ENCODE measurements at places on chromosomes 12 and 14.

DNA sequence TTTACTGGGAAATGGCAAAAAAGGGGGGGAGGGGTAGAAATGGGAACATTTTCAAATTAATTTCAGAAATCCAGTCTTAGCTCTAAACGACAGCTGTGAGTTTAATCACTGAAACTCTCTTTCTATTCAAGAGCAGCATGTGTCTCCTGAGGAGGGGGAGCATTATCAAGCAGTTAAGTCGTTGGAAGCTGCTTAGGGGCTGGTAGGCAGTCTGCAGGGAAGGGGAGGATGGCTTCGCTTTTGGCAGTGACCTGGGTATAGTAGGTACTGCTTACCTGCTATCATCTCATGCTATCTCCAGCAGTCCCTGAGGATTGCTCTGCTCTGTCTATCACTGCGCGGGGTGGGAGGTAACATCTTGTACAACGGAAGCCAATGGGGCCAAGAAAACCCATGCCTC, 567.4 kb downstream of the NRXN3 start:
- DNase-seq = no peak

GRCh38 chr12:72236071-72236705, 36.0 kb upstream of the TRHDE start:
- no peak for DNase-seq

- no peak for DNase-seq
Observed at GRCh38 chr12:78534311-78534710, 330.3 kb upstream of the SYT1 start.

GRCh38 chr14:59438195-59438647, 27.0 kb downstream of the GPR135 start:
- DNase-seq = no peak

- DNase-seq = no peak
Observed at GRCh38 chr12:18750085-18750484, 12.2 kb downstream of the CAPZA3 start.

GRCh38 chr12:1189163-1189562, 198.1 kb downstream of the ERC1 start:
- no peak for DNase-seq

- DNase-seq = no peak
Observed at GRCh38 chr12:29818916-29819623, 35.3 kb upstream of the TMTC1 start.

DNA sequence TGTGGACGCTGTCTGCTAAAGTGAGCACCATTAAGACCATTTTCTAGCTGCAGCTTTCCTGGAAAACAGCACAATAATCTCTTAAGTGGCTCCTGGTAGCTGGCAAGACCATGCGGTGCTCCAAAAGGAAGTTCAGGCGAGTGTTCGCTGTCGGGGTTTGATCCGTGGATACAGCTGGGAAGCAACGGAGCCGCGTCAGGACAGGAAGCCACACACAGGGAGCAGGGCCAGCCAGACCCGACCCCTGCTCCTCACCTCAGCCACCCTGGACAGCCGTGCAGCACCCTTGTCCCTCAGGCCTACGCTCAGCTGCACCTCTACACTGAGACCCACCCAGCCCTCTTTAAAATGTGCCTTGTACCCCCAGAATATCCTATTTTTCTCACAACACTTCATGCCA, 19.4 kb downstream of the ZFYVE21 start:
- no peak for DNase-seq

DNA sequence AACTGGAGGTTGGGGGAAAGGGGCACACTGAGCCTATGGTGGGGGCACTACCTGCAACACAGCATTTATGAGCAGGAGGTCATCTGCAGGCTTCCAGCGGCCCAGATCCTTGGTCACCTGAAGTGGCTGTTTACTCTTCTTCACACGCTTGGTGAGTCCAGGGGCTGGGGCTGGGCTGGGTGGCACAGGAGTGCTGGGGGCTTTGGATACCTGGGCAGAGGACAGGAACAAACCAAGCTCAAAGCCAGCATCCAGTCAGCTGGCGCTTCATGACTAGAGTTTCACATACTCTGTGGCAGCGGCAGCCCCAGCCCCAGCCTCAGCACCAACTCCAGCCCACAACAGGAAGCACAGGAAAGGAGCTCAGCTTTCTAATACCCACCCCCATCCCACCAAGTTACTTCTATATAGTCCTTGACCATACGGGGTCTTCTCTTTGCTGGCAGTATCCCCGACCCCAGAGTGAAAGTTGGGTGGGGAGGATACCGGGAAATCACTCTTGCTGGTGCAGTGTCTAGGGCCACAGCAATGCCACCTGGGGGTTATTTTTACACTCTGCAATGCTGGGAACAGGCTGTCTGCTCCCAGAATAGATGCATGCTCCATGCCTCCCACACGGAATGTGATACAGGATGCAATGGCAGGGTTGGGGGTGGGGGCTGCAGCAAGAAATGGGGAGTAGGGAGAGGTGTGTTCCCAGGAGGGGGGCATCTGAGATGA, 3.1 kb downstream of the MCRS1 start:
- no peak for DNase-seq

GRCh38 chr12:66763467-66763866, 84.6 kb upstream of the GRIP1 start:
- DNase-seq = no peak

DNA sequence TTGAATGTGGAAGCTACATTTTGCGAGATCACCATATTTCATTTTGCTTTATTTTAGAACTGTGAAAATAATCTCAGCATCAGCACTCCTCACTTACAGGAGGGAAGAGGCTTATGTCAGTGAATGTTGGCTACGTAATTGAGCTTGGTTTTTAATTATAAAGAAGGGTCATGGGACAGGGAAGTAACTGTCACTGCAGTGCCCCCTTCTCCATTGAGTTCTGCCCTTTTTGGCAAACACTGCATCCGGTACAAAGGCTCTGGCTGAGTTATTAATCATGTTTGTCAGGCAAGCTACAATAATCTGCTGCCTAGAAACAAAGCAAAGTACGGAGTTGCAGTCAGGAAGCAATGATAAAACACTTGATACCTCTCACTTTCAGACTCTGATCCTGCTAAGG, 546.7 kb downstream of the SNAPC1 start:
- no peak for DNase-seq

- no peak for DNase-seq
Observed at GRCh38 chr12:129101404-129101803, 248.1 kb downstream of the GLT1D1 start.

DNA sequence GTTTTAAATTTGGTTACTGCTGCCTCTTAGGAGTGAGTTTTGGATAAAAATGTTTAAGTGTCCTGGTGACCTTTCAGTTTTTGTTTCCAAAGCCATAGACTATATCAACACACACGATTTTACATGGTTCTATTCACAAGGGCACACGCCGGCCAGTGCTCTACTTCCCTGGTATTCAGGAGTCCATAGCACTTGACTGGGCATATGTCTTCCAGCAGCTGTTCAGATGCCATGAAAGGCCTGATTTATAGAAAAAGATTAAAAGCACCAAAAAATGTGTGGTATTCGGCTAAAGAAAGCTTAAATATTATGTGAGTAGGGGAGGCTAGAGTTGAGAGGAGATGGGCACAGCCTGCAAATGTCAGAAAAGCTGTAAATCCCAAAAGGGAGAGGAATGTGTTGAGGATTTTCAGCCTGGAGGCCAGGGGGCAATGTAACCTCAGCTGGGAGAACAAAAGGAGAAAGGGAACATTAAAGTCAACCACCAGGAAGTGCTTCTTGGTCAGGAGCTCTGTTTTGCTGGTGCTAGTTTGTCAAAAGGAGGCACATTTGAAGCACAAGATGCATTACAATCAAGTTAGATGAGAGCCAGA, 478.4 kb downstream of the RAD51B start:
- DNase-seq = no peak

GRCh38 chr12:94841904-94842610, 161.4 kb downstream of the NDUFA12 start:
- DNase-seq = no peak

- DNase-seq = no peak
Observed at GRCh38 chr12:24404086-24404815, 454.8 kb upstream of the SOX5 start.

GRCh38 chr12:82694276-82694675, 7.6 kb downstream of the TMTC2 start:
- DNase-seq = no peak

GRCh38 chr12:45415393-45415817, 199.5 kb downstream of the ANO6 start:
- peak; percentile 15 for DNase-seq

DNA sequence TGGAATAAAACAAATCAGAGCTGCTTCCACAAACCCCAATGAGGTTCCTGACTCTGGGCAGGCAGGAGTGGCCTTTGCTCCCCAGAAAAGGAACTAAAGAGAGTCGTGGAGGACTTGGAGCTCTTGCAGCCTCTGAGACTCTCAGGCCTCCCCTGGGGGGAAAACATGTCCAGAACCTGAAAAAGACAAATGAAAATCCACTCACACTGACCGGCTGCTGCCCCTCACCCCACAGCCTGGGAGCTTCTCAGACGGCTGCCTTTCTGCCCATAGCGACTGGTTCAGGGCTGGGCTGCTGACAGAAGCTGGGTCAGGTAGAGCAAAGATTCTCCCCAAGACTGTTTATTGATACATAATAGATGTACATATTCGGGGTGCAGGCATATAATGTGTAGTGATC, 356.0 kb downstream of the ADGRD1 start:
- no peak for DNase-seq

DNA sequence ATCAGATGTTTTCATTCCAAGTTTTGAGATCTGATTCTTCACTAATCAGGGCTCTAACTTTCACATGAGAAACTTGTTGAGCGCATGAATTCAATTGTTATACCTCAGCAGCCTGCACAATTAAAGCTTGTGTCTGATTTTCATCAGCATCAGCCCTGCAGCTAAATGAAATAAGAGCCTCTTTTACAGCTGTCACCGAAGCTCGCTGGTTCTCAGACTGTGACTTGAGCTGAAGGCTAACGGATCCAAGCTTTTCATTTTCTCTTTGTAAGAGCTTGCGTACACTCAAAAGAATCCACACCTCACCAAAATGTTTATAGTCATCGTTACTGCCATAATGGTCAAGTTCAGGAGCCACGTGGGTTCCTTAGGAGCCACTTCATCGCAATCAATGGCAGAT, 65.5 kb upstream of the BEGAIN start:
- no peak for DNase-seq

Measured in activated B cell treated with CpG ODN at 0.5 μM for 24 hours (primary cell).